ENCODE measurements at places on chromosomes 2 and 18.

GRCh38 chr2:173676647-173677046, 288.5 kb downstream of the SP3 start:
- no peak for DNase-seq

- no peak for DNase-seq
Observed at GRCh38 chr2:62227386-62228075, 31.6 kb downstream of the B3GNT2 start.

DNA sequence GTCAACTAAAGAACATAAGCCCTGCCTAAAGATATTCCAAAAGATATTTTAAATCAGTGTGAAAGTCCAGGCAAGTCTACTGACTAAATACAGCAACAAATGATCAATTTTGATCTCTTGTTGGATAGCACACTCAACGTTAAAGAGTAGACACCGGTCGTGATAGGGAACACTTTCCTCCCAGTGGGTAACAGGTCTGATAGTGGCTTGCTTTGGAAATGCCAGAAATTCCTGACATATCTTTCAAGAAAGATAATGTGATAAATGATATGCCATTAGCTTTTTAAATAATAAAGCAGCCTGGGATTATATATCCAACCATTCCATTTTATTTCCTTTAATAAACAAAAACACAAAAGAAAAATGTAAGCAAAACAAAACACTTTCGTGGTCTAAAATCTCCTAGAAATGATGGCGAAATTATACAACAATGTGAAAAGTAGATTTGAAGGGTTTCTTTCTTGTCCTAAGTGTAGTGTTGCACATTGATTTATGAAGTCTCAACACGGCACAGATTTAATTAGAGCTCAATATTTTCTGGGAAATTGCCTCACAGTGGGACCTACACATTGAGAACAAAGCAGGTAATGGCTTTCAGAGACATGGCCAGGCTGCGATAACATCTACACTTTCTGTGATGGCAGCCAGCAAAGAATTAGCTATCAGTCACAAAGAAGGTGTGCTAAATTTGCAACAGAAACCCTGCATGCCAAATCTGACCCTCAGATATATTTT, 158.6 kb downstream of the PPP1R1C start:
- no peak for DNase-seq

DNA sequence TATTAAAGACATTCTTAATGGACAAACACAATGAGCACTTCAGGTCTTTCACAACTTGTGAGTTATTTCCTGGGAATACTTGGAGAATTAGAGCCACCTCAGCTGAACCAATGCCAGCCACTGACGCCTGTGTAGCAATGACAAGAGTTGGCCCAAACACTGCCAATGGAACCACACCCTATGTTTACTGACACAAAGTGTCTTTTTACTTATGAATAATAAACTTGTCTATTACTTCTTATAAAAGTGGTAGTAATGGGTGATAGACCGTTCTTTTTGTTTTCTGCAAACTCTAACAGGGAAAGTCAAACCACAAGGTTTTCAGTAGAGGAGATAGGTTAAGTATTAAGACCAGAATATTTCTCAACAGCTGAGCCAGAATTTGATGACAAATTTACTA, 12.5 kb upstream of the CHAC2 start:
- DNase-seq: no peak

GRCh38 chr2:69305712-69306392, 81.2 kb downstream of the GFPT1 start:
- DNase-seq: peak; percentile 9

GRCh38 chr18:13611142-13611600, 115.2 kb downstream of the FAM210A start:
- peak; percentile 49 for DNase-seq

GRCh38 chr2:23327416-23327815, 57.6 kb upstream of the KLHL29 start:
- DNase-seq: no peak

DNA sequence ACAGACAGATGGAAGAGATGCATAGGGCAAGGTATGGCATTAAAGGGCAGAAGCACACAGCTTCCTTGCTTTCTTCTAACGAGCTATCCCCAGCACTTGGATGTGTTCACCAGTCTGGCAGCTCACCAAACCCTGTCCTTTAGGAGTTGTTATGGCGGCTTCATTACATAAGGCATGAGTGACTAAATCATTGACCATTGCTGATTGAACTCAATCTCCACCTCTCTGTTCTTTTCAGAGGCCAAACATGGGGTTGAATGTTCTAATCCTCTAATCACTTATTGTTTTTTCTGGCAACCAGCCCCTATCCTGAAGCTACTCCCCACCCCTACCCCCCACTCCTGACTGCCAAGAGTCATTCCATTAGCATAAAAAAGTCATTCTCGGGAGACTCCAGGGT, 301.8 kb downstream of the XIRP2 start:
- DNase-seq: no peak

DNA sequence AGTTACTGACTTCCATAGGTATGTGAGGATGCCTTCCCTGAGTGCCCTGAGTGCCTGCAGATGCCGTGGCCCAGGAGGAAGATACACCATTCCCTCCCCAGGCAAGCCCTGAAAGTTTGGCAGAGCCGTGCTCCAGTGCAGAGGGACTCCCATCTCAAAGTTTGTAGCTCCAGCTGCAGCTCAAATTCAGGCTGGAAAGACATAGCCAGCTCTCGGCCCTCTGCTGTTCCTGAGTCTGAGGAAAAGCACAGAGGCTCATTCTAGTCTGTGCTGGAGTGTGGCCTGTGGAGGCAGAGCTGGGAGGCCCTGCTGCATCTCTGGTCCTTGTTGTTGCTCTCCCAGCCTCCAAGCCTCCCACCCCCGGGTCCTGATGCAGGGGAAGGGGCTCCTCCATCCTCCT, 15.9 kb upstream of the TPO start:
- no peak for DNase-seq

- DNase-seq: no peak
Observed at GRCh38 chr2:223580951-223581350, 21.2 kb downstream of the SCG2 start.

- DNase-seq: no peak
Observed at GRCh38 chr2:28268386-28268785, 124.3 kb upstream of the FOSL2 start.
